ENCODE measurements at places on chromosomes 11 and 22.

DNA sequence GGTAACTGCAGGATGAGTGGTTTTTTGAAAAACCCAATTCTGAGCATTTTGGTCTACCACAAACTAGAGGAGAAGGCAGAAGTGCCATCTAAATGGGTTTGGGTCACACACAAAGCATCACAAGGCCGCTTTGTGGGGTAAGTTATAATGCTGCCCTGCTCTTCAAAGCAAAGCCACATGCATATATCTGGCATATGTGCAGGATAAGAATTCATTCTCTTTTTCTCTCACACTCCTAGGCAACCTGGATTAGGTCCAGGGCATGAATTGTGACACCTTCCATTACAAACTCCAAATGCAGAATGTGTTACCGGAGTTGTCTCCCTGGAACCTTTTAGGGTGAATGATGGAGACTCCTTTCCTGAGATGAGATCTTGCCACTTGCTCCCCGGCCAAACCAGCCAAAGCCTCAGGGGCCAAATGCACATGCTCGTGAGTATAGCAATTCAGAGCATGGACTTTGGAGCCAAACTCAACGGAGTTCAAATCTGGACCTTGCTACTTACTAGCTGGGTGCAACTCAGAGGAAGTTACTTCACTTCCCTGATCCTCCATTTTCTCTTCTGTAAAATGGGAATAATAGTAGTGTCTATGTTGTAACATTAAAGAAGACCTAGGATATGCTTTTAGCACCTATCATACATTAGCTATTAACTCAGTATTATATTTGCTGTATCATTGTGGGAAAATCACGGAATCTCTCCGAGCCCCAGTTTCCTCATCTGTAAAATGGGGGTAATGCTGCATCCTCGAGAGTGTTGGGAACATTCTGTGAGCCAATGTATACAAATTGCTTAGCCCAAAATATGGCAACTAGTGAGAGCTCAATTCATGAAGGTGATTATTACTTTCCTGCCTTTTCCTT, 96.6 kb downstream of the COMMD9 start:
- DNase-seq, result no peak

GRCh38 chr11:133271206-133271605, 261.1 kb downstream of the OPCML start:
- no peak for DNase-seq

GRCh38 chr11:115087791-115088190, 409.5 kb downstream of the NXPE2 start:
- DNase-seq, result peak; percentile 21

GRCh38 chr11:79253280-79253679, 187.6 kb downstream of the TENM4 start:
- DNase-seq, result peak; percentile 32

DNA sequence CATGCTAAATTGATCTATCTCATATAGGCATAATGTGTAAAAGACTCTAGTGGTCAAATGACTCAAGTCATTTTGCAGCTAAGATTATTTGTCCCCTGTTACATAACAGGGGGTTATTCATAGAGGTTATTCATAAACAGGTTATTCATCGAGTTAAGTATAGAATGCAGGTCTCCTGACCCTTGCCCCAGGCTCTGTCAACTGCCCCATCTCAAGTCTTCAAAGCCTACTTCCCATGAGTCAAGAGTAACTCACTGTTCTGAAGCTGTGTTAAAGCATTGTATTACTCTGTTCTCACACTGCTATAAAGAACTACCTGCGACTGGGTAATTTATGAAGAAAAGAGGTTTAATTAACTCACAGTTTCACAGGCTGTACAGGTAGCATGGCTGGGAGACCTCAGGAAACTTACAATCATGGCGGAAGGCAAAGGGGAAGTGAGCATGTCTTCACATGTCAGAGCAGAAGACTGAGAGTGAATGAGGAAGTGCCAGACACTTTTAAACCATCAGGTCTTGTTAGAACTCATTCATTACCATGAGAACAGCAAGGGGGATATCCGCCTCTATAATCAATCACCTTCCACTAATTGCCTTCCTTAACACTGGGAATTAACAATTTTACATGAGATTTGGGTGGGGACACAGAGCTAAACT, 226.2 kb upstream of the BLID start:
- no peak for DNase-seq

DNA sequence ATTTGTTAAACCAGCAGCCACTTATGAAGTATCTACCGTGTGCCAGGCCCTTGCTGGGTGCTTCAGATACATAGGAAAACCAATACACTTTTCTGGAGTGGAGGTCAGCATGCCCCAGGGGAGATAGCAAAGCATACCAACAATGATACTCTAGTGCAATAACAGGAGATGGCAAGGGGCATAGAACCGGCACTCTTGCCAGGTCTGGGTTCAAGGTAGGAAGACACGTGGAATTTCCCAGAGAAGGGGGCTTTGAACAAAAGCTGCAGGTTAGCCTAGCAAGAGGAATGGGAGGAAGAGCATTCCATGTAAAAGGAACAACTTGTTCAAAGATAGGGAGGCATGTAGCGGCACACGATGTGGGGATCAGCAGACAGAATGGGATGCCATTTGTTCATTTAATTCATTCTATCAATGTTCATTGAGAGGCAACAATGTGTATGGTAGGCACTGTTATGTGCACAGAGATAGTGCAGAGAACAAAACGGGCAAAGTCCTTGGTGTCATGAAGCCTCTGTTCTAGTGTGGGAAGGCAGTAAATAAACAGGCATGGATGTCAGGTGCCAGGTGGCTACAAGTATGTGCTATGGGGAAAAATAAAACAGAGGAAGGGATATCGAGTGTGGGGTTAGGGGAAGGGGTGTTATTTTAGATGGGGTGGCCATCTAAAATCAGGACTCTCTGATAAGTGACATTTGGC, 162.6 kb upstream of the E2F8 start:
- no peak for DNase-seq

GRCh38 chr11:128860571-128861361, 6.3 kb downstream of the KCNJ1 start:
- no peak for DNase-seq

- DNase-seq, result no peak
Measured at GRCh38 chr11:3615998-3616397, 25.8 kb downstream of the ART5 start.

DNA sequence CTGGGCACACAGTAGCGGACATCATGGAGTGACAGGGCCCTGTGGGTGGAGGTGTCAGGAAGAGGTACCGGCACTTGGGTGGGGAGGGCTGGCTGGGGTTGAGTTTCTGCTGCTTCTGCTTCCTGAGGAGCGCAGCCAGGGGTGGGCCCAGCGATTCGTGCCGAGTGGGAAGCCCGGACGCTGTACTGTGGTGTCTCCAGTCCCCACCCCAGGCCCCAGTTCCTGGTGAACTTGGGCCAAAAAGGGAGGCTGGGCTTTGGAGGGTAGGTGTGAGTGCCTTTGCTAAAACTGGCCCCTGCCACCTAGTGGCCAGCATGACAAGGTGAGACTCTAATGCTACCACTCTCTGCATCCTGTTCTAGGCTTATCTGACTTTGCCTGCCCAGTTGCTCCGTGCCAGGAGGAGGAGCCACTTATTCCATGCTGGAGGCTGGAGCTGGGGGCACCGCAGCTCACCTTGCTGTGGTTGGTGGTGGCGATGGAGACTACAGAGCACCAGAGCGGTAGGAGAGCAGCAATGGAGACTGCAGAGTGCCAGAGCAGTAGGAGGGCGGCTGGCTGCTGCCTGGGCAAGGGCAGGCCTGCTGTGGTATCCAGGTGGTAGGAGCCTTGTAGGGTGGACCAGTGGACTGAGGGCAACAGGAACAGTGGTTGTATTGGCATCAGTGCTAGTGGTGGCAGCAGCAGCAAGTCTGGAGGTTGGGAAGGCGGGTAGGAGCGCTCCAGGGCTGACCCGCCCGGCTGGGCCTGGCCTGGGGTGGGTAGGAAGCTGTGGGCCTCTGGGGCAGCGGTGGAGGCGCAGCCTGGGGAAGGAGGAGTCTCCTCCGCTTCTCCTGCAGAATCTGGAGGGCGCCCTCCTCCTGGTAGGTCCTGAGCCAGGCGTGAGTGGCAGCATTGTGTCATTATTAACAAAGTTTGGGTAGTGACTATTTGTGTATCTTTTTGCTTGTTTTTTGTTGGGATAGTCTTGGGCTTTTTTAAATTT, 2.2 kb upstream of the RFPL2 start:
- peak; percentile 46 for DNase-seq

DNA sequence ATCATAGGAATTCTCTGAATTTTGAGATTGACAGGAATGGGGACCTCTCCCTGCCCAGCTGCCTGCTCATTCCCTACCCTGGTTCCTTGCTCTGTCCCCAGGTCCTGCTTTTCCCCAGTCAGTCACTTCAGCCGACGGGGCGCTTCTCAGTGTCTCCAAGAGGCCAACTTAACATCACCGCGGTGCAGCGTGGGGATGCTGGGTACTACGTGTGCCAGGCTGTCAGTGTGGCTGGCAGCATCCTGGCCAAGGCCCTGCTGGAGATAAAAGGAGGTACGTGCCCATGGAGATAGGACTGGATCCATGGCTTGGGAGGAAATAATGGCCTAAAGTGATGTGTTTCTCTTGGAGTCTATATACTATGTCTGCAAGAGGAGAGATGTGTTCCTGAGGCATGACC, 7.0 kb downstream of the ROBO3 start:
- no peak for DNase-seq

- DNase-seq, result peak; percentile 42
Measured at GRCh38 chr22:29689206-29689879, 30.5 kb upstream of the CABP7 start.

DNA sequence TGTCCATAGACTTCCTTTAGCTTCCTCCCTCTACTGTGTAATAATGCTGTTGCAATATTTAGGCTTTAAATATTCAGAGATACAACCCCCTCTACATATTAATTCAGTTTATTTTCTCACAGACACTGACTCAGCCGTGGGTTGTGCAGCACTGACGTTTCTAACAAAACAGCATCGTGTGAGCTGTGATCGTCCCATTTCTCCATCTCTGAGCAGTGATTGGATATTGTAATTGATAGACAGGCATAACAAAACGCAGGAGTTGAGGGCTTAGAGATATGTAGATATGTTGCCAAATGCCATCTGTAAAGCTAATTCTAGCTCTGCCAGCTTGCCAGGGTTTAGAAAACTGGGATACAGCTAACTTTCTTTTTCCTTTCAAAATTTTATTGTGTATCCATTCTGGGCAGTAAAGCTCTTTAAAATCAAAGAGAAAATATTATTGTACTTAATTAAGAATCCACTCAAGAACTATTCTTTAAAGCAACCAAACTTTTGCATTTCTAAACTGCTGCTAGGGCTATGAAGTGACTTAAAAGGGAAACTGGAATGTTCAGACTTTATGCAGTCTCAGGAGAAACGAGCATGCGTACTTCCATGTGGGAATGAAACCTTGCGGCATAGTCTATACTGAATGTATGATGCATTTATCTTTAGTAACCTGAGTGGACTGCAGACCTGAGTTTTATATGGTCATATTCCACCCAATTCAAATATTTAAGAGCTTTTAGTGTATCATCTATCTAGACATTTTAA, 22.7 kb downstream of the BTBD10 start:
- DNase-seq, result no peak

GRCh38 chr11:64766881-64767280, 7.1 kb upstream of the PYGM start:
- DNase-seq, result no peak

GRCh38 chr11:126288237-126288636, 5.3 kb downstream of the TIRAP start:
- no peak for DNase-seq

- DNase-seq, result no peak
Measured at GRCh38 chr11:86261328-86261727, 16.8 kb downstream of the EED start.

DNA sequence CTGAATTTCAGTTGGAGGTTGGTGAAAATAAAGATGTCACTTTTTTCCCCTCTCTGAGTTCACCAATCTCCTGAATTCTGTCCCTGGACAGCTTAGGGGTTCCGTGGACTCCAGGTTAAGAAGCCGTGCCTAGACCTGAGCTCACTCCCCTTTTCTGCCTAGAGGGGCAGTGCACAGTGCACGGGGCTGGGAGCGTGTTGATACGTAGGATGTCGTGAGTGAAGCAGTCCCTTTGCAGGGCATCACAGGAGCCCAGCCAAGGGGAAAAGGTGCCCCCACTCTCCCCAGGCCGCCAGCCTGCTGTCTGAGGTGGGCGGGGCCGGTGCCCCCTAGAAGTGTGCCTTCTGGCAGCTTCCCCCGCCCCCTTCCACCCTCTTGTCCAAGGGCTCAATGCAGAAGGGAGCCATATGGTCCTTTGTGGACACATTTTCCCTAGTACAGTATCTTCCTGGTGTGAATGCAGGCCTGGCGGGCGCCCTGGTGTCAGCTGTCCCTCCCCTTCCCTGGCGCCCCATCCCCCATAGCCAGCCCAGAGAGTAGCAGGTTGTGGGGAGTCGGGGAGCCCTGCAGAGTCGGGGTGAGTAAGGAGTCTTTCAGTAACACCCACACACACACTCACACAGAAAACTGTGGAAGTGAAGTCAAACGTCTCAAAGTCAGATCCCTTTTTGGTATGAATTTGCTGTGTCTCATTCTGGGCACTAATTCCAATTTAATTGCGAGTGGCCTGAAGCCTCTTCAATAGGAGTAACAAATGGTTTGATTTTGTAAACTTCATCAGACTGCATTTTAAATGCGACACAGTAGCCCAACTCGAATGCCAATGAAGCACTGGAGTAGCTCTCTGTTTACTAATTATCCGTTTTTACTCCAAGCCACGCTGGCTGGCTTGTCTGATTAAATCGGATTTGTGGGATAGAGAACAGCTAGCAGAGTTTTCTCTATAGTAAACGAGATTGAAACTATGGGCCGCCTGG, 67.5 kb upstream of the NNMT start:
- no peak for DNase-seq

GRCh38 chr22:22687638-22688500, 43.5 kb downstream of the GGTLC2 start:
- peak; percentile 67 for DNase-seq

- peak; percentile 45 for DNase-seq
Measured at GRCh38 chr11:118212781-118213191, 12.0 kb downstream of the JAML start.

DNA sequence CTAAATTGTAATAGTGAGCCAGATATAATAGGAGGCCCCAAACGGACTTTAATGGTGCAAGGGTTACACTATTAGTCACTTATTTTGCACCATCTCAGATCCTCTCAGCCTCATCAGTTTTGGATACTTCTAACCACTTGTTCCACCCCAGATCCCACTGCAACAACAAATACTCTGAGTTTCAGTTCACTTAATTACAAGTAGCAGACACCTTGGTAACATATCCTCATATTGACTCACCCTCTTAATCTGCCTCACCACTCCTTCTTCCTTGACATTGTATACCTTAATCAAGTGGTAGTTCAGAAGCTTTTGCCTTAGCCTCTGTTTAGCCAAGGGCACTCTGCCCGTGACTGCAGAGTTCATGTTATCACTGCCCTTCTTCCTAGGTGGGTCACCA, 256.1 kb upstream of the UBASH3B start:
- DNase-seq, result no peak

- DNase-seq, result no peak
Measured at GRCh38 chr11:112235750-112236390, 9.6 kb downstream of the PTS start.

DNA sequence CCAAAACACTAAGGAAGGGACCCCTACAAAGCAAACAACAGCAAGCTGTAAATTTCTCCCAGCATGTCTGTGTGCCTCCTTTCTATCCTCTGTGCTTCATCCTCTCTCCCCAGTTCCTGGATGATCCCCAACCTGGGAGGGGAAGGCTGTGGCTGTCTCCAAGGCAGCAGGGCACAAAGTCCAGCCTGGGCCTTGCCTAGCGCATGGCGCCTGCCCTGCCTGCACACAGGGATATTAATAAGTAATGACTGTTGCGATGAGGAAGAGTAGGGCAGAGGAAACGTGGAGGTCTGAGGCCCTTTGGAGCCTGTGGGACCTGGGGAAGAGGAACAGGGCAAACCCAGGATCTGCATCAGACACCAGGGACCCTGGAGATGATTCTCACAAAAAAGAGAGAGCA, 2.0 kb downstream of the USH1C start:
- no peak for DNase-seq

- no peak for DNase-seq
Measured at GRCh38 chr11:39806652-39807051, 1652.8 kb downstream of the LRRC4C start.
